Mesothelial cell of epicardium (in vitro differentiated cells): ENCODE measurements at places on chromosomes 12 and 14.
A peak's percentile ranks its signal among the peaks of the same experiment; 100 is the strongest.

DNA sequence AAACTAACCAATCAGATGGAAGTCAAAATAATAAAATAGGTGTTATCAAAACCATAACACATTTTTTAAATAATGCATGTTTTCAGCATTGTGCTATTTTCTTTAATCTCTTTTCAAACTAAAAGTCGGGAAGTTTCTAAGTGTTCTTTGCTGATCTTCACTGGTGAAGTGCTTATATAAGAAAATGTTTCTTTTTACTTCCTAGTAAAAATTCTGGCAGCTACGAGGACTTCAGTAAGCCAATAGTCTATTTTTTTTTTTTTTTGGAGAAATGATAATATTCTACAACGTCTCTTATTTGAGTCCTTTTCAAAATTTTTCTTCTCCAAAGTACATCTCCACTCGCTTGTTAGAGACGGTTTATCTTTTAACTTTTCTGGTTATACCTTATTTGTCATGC lies 448.0 kb downstream of the SLC6A15 start:
- DNase-seq, result no peak

DNA sequence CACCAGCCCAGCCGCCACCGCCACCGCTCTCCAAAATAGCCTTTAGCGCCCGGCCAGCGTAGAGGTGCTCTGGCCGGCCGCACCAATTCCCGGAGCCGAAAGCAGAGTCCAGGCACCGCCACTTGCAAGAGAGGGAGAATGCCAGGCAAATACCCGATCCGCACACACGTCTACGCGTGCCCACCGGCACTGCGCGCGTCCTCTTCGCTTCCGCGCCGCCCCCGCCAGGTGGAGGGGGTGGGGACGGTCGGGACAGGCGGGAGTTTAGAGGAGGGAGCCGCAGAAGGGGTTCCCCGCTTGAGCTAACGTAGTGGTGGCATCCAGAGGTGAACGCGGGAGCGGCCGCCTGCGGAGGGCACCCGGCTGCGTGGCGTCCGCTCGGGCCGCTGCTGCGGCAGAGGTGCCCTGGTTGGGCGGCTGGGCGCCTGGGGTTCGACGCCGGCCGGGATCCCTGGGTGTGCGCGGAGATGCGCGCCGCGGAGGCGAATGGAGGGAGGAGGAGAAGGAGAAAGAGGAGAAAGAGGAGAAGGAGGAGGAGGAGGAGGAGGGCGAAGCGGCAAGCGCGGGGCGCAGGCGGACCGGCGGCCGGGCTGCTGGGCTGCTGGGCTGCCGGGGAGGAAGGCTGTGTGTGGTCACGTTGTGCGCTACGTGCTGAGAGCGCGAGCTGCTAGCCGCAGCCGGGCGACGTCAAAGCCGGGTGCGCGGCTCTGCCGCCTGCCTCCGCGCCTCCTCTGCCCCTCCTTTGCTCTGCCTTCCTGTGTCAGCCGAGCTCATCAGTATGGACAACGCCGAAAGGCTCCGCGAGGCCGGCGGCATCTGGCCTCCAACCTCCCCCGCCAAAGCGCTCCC lies at the start of gene MDGA2:
Gene MDGA2 (minus strand): TSS at position 140 of the 849 bp plus-strand sequence.
- peak; percentile 51 for DNase-seq

GRCh38 chr12:132143336-132144071 lies 615 bp downstream of the DDX51 start:
- no peak for DNase-seq

- DNase-seq, result peak; percentile 42
Measured at GRCh38 chr12:70609739-70610491, 27.3 kb downstream of the PTPRB start.

- DNase-seq, result no peak
Measured at GRCh38 chr12:88746386-88746785, 166.1 kb upstream of the KITLG start.

DNA sequence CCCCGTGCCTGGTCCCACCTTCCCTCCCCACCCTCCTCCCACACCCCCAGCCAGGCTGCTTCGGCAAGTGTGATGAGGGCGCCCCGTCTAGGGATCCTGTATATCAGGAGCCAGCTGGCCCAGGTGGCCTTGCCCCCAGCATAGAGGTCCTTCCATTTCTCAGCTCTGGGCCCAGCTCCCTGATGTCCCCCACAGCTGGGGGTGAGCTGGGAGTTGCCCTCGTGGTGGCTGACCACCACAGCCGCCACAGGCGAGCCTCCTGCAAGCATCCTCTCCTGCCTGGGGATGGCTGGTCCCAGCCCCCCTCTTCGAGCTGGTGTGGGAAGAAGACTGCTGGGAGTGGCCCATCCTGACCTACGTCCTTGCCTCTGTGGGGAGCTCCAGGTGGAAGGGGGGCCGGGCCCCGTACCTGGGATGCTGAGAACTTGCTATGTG lies 7.4 kb downstream of the ASPG start:
- DNase-seq, result no peak

DNA sequence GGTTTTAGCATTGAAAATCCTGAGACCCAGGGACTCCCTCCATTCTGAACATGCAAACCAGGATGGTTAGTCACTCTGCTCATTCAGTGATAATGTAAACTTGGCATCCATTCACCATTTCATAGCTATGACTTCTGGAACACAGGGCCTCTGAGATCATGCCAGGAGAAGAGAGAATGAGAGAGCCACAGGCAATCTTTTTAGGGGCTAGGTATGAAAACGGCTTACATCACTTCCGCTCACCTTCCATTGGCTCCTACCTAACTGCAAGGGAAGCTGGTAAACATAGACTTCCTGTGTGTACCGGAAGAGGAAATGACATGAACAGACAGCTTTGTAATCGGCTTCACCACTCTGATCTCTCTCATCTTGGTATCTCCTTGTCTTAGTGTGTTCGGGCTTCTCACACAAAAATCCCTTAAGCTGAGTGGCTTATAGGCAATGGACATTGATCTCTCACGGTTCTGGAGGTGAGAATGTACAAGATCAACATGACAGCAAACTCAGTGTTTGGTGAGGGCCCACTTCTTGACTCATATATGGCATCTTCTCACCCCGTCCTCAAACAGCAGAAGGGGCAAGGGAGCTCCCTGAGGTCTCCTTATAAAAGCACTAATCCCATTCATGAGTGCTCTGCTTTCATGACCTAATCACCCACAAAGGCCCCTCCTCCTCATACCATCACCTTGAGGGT lies 465.9 kb upstream of the TBX3 start:
- DNase-seq, result no peak

DNA sequence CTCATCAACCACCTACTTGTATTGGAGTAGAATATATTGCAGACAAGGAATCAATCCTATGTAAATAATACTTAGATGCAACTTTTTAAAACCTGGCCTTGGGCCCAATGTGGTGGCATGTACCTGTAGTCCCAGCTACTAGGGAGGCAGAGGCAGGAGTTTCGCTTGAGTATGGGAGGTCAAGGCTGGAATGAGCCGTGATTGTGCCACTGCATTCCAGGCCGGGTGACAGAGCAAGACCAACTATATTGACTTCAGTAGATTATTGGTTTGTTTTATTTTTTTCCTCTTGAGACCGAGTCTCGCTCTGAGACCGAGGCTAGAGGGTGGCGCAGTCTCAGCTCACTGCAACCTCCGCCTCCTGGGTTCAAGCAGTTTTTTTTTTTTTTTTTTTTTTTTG lies 3.6 kb downstream of the LARP4 start:
- no peak for DNase-seq

DNA sequence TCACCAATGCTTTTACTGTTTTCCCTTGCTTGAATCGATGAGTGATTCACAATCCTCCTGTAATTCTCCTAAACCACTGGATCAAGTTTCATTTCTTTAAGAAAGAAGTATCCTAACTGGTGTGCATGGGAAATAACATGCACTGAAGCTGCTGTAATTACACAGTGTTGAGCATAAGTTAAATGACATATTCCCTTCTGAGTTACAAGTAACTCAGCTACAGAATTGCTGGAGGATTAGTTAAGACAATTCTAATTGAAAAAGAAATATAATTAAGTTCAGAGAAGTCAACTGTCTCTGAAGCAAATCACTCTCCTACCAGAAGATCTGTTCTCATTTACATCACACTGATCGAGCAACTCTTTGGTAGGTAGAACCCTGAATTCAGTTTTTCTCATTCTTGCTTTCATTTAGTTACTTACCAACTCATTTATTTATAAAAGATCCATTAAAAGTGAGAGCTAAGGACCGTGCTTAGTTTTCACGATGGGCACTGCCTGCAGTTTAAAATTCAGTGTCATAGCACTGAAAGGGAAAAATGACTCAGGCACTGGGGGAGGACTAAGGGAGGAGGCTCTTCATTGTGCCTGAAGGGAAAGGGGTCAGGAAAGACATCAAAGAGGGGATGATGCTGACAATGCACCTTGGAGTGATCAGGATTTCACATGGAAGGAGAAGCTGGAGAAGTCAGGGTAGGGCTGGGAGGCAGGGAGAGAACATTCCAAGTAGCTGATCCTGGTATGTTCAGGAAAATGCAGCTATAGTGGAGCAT lies 327.2 kb downstream of the EMP1 start:
- DNase-seq, result no peak

- no peak for DNase-seq
Measured at GRCh38 chr12:42767998-42768397, 178.5 kb upstream of the PRICKLE1 start.

DNA sequence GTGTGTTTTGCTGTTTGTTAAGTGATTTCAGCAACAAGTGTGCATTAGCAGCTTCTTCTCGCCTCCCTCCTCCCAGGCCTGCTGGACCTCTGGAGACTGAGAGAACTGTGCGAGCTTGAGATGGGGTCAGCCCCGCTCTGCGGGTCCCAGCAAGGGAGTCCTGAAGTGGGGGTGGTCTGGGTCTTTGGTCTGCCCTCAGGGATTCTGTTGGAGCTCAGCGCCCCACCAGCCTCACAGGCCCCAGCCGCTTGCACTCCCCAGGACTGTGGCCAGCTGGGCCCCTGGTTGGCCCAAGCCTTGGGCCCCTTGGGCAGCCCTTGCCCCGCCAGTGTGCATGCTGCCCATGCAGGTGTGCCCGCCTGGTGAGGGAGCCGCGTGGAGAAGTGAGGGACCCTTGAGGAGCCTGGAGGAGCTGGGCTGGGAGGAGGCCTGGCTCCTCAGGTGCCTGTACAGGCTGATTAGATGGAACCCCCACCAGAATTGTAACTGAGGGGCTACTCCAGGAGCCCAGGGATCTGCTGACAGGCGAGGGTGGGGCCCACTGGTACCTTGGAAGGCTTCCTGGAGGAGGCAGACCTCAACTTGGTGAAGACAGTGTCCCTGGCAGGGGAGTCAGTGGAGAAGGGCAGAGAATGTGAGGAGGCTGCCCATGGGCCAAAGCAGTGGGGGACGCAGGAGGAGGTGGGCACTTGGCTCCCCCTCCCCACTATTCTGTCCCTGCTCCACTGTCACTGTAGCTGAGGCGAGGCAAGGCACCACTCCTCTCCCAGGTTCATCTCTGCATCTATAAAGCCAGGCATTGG lies 56.7 kb downstream of the BEGAIN start:
- DNase-seq, result no peak

DNA sequence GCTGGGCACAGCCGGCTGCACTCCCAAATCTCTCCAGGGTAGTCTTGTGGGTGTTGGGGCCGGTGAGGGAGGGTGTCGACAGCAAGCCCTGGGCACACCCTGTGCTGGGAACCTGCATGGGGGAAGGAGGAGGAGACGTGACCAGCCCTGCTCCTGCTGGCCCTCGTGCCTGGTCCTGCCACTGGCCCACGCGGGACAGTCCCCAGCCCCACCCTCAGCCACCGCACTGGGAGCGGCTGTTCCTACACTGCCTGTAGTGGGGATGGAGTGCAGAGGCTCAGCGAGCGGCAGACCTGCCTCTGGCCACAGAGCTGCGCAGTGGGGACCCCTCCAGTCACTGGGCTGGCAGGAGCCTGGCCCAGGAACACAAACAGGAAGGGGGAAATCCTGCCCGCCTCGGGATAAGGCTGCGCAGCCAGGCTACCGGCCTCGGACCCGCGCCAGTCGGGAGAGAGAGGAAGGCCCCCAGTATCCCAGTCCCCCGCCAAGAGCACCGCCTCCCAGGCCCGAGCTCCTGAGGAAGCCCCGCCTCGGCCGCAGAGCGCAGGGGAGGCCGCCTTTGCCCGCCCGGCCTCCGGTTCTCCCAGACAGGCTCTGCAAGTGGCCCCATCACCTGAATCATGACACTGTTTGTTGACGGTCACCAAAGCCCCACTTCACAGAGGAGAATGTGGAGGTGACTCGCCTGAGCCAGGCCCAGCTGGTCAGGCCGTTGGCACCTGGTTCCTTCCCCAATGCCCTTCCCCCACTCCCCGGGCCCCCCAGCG lies 10.6 kb downstream of the AHNAK2 start:
- no peak for DNase-seq

DNA sequence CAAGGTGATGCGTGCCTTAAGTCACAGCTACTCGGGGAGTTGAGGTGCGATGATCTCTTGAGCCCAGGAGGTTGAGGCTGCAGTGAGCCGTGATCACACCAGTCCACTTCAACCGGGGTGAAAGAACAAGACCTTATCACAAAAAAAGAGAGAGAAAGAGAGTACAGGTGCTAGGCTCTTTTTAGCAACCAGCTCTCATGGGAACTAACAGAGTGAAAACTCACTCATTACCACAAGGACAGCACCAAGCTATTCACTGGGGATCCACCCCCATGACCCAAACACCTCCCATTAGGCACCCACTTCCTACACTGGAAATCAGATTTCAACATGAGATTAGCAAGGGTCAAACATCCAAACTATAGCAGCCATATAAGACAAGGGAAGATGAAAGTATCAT lies 164.2 kb downstream of the NDUFA12 start:
- no peak for DNase-seq

DNA sequence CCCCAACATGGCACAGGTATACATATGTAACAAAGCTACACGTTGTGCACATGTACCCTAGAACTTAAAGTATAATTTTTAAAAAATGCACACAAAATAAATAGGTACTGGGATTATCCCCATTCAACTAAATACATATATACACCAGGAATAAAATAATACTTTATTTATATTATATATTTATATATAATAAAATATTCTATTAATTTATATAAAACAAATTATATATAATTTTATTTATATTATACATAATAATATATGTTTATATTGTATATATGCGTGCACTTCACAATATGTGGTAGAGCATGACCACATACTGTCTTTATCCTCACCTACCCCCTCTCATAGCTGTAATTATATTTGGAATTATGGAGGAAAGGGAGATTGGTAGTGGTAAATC lies 119.1 kb upstream of the TMEM260 start:
- DNase-seq, result no peak
